ENCODE measurements at places on chromosomes 6 and 20.

- DNase-seq: no peak
Measured at GRCh38 chr6:166751051-166751595, 124.1 kb upstream of the RPS6KA2 start.

DNA sequence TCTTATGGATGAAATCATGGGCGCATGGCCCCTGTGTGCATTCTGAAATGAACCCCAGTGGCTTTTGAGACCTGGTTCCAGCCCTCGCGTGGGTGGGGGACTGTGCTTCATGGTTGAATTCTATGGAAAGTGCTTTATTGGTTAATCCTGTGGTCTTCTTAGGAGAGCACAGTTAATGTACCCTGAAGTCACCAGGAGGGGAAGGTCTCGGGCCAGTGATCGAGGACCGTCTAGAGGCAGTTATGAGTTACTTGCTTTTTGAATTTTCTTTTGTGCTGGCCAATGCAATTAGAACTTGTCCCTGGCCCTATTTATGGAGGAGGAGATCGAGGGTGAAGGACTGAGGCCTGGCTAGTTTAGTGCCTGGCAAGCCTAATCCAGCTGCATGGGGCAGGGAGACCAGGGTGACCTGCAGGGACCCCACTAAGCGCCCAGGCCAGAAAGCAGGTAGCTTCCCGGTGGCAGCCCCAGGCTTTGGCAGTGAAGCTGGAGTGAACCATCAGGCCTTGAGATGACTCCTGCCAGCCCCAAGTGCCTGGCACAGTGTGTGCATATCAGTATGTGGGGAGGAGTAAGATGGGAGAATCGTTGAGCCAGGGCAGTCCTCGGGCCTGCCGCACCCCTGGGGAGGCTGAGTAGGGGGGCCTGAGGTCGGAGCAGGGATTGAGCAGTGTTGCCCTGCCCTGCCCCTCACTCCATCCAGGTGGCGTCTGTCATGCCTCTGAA is 144.6 kb upstream of the RNF24 start:
- no peak for DNase-seq

- DNase-seq: no peak
Measured at GRCh38 chr6:20055916-20056315, 156.4 kb downstream of the MBOAT1 start.

- no peak for DNase-seq
Measured at GRCh38 chr6:90846824-90847223, 260.0 kb upstream of the MAP3K7 start.

DNA sequence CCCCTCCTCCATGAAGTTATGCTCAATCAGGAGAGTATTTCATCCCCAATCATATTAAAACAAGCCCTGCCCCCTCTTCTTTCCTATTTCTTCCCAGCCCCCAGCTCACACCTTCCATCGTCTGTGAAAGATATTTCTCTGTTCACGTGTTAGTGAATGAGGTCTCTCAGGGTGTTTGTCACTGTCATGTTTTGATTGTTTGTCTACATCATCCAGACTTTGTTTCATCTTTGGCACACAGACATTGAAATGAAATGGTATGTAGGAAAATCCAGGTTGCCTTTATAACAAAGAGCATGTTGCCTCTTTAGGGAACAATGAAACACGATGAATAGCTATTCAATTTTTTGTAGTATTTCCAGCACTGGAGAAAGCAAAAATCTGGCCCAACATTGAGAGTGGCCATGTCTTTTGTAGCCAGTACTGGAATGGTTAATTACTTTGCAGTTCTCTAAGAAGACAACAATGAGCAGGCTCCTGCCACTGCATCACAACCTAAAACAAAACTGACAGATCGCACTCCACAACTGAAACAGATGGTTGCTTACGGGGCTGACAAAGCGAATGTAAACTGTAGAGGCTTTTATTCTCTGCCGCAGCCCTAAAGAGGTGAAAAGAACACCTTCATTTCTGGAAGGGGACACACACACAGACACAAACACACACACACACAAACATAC is 543.6 kb upstream of the CITED2 start:
- DNase-seq: no peak

DNA sequence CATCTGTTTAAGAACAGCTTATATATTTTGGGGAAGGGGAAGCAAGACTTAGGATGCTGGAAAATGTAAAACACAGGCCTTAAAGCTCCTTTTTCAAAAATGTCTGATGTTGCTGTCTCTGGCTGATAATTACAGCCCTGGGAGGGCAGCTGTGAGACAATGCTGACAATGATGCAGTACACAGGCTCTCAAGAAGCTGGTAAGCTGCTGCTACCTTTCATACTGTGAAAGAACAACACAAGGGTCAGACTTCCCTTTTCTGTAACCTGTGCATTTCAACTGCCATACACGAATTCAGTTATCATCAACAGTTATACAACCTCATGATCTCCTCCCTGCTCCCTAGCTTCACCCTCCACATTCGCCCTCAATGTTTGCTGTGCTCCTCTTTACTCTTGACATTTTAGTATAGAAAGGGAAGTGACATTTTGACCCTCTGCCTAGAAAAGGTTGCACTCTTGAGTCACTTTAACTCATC is 25.2 kb downstream of the MAP7 start:
- DNase-seq: peak; percentile 89

DNA sequence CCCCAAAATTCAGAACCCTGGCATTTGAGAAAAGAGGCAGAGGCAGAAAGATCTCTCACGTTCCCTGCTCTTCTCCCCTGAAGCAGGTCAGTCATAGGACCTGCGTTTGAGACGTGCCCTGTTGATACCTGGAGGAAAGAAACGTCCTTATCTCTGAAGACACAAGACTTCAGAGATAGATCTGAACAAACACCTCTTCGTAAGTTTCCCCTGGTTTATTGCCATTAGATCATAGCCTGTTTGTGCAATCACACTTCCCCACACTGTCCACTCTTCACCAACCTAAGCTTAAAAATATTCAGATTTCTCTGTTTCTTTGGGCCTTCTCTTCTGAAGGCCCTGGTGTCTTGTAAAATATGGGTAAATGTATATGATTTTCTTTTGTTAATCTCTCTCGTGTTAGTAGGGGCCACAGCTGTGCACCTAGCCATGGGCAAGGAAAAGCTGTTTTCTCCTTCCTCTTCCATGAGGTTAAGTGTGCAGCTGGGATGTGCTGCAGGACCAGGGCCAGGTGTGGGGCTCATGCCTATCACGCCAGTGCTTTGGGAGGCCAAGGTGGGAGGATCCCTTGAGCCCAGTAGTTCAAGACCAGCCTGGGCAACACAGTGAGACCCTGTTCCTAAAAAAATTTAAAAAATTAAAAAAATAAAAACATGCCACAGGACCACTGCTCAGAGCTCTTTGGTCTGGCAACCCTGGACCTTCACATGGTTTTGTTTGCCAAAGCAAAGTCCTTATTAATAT is 4.7 kb upstream of the SLC22A2 start:
- no peak for DNase-seq

- no peak for DNase-seq
Measured at GRCh38 chr6:67431076-67431475, 1204.0 kb upstream of the ADGRB3 start.

- no peak for DNase-seq
Measured at GRCh38 chr6:112983713-112984261, 636.7 kb downstream of the RFPL4B start.

- DNase-seq: no peak
Measured at GRCh38 chr20:46089167-46089416, 670 bp downstream of the NCOA5 start.

DNA sequence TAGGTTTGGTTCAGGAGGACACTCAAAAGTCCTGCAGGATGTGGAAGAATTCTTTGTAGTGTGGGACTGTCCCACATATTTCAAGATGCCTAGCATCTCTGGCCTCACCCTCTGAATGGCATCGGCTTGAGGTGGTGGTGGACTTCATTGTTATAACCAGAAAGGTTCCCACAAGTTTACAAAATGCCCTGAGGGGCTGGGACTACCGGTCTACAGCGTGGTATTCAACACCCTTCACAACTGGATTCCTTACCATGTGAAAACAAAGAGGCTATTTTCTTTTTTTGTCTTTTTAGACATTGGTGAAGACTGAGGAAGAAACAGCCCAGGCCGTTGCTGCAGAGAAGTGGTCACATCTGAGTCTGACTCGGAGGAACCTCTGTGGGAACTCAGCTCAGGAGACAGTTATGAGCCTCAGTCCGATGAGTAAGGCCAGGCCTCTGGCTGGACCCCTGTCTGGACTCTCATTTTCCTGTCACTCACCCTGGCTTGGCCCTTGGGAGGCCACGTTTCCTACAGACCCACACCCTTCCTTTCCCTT is 15.2 kb downstream of the PGBD1 start:
- no peak for DNase-seq

DNA sequence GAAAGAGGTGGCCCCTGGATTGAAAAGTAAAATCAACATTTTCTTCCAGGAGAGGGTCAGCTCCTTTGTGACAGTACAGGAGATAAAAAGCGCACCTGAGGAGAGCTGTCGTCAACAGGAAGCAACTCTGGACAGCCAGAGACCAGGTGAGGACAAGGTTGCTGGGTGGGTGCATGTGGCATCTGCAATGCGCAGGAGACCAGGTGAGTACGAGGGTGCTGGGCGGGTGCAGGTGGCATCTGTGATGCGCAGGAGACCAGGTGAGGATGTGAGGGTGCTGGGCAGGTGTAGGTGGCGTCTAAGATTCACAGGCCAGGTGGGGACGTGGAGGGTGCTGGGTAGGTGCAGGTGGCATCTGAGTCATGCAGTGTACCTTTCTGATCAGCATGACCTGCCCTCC is 38.4 kb downstream of the WDR27 start:
- DNase-seq: no peak

DNA sequence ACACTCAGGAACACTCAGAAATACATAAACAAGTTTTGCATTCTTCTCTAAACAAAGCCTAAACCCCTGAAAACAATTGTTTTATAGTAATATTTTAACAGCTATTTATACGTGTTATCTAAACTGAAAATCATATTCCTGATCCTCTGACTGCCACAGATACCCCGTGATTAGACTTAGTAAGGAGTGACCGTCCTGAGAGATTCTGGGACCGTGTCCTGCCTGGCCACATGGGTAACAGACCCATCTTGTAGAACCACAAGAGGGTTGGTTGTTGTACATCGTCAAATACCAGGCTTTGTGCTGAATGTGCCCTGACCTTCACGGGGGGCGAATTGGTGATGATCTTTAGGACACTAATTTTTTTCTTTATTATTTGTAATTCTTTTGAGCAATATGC is 214.4 kb downstream of the TMEM242 start:
- peak; percentile 57 for DNase-seq

GRCh38 chr20:33846291-33846935 is 35.3 kb downstream of the CHMP4B start:
- DNase-seq: no peak

GRCh38 chr20:43389839-43390626 is 67.7 kb upstream of the SRSF6 start:
- DNase-seq: no peak

DNA sequence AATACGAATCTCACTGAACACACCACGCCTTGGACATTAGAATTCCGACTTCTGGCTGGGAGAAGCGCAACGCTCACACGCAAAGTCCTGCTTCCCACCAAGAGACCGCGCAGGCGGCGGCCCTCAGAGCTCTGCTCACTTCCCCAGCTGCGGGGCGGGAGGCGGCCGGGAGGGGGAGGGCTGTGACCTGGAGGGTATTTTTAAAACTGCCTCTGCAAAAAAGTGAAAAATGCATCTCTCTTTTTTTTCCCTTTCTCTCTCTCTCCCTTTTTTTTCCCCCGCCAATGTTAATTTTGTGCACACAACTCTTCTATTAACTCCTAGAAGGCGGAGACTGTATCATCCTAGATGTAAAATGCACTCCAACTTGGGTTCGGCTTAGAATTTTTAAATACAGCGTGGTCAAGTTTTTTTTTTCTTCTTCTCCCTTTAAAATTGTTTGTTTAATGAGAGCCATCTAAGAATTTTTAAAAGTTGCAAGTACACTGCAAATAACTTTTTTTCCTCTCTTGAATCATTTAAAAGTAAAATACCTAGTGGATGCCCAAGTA is 66.4 kb downstream of the STX11 start:
- DNase-seq: no peak

DNA sequence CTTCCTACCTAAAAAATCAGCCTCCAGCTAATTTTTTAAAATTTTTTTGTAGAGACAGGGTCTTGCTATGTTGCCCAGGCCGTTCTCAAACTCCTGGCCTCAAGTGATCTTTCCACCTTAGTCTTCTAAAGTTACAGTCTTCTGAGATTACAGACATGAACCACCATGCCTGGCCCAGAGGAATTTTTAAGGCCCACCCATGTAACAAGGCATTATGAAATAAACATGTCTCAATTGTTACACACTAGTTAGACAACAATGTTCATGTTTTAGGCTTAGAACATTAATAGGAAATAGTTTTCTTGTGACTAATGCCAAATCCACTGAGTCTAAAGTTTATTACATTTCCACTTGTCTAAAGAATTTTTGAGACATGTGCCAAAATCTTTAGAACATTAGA is 221.2 kb downstream of the LAMA2 start:
- DNase-seq: no peak

DNA sequence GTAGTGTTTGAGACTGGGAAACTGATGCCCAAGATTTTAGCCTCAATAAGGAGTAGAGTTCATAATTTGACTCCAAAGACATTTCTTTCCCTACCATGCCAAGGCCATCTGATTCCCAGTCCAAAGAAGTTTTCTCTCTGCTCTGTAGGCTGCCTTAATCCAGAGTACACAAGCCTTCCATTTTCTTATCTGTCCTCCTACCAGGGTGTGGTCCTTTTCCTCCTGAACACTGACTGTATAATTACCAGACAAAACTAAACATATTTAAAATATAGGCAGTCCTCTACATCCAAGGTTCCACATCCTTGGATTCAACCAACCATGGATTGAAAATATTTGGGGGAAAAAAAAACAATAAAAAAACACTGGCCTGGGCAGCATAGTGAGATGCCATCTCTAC is 108.4 kb downstream of the SLC16A10 start:
- no peak for DNase-seq

- DNase-seq: no peak
Measured at GRCh38 chr20:49635166-49635565, 67.2 kb upstream of the PTGIS start.

GRCh38 chr6:90068703-90069523 is 174.6 kb downstream of the GJA10 start:
- DNase-seq: no peak

GRCh38 chr6:118770112-118770788 is 118.9 kb upstream of the CEP85L start:
- DNase-seq: no peak

Measured in pons (tissue), 1 donor.